ENCODE measurements at places on chromosomes 4 and X.

GRCh38 chr4:15143551-15143950 lies 141.3 kb downstream of the CPEB2 start:
- DNase-seq = no peak

GRCh38 chrX:37383313-37383712 lies 34.1 kb downstream of the PRRG1 start:
- DNase-seq = no peak

DNA sequence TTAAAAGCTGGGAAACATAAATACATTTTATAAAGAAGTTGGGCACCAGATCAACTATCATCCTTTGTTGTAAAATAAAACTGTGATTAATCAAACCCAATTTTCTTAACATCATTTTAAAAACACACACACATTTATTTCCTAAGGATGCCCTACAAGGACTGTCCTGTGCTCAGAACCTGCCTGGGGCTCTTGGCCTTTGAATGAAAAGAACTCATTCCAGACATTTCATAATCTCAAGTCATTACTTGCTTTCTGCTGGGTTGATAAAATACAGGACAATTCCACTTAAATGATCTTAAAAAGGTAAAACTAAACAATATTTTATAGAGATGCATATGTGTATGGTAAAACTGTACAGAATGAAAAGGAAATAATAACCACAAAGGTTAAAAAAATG lies 2.8 kb downstream of the SH3D19 start:
- DNase-seq = no peak

DNA sequence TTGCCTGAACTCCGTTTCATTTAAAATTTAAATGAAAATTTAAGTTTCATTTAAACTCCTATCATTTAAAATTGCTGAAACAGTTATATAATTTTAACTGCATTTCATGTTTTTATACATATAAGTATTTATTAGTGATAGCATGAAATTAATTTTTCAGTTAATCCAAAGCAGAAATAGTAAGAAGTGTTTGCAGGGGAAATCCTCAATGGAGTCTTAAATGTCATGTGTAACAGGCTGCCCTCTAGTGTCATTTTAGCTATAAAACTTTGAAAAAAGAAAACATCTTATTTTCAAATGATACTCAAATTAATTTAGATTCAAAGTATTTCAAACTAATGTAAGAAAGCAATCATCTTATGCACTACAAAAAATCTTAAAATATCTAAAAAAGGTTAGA lies 27.2 kb downstream of the TAPT1 start:
- DNase-seq = no peak

DNA sequence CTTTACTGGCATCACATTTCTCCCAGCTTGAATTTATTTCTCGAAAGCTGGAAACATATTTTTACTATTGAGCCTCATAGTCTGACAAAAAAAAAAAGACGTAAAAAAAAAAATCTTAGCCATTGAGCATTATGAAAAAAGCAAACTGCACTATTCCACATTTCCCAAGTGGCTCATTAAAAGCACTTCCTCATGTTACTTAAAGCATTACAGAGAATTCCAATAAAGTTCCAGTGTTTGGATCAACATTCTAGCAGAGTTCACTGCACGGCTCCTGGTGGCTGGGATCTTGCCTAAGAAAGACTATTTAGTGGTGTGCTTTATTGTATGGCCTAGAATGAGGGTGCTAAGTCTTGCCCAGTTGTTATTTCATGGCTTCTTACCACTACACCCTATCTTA lies 476.2 kb downstream of the PPARGC1A start:
- DNase-seq = no peak

DNA sequence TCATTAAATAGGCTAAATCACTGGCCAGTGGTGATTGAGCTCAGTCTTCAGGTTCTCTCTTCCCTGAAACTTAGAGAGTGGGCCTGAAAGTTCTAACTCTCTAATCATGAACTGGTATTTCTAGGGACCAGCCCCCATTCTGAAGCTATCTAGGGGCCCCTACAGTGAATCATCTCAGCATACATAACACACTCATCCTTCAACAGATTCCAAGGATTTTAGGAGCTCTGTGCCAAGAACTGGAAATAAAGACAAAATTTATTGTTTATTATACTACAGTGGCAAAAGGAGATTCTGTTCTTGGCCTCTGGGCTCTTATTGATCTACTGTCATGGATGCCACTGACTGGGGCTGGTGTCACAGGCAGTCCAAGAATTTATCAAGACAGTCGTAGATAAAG lies 263.8 kb upstream of the IGFBP7 start:
- DNase-seq = no peak

GRCh38 chr4:73945674-73946449 lies 36.0 kb downstream of the PF4 start:
- DNase-seq = no peak

- DNase-seq = peak; percentile 14
Observed at GRCh38 chr4:157072002-157072401, 3.9 kb upstream of the GLRB start.

DNA sequence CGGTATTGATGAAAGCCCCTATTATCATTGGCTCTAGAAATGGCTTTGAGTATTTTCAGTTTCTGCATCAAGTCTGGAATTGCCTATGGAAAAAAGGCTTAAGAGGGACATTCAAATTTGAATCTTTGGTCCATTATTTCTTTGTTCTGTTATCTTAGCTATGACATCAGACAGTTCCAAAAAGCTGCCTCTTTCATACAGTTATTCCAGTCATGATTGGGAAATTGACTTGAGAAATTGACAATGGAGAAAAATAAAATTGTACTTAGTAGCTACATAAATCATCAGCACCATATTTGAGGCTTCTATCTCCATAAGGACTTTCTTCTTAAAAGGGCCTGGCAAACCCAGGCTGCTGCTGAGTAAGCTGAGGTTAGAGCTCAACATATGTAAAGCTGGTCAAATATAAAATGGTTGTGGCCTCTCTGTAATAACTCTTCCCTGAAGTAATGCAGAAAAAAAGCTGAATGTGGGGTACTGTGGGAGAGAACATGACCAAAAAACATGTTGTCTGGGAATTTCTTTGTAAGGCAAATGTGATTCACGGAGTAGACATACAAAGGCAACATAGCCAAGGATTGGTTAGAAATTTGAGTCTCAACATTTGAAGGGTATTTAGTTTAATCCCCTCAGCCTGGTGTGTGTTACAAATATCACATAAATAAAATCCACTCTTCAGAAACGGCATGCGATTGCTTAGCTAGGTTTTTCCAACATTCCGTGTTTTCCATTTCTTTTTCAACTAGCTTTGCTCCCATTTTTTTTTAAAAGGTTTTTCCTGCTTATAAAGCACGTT lies 100.9 kb downstream of the LNX1 start:
- DNase-seq = no peak
